Forelimb muscle (tissue), 1 donor: ENCODE measurements at places on chromosomes 2 and 18.

GRCh38 chr2:3450385-3451010 lies 68.8 kb downstream of the ADI1 start:
- no peak for DNase-seq

GRCh38 chr2:159910951-159911350 lies 112.9 kb upstream of the CD302 start:
- no peak for DNase-seq

- no peak for DNase-seq
These were observed 26.2 kb downstream of the CREG2 start for GRCh38 chr2:101361121-101361520.

DNA sequence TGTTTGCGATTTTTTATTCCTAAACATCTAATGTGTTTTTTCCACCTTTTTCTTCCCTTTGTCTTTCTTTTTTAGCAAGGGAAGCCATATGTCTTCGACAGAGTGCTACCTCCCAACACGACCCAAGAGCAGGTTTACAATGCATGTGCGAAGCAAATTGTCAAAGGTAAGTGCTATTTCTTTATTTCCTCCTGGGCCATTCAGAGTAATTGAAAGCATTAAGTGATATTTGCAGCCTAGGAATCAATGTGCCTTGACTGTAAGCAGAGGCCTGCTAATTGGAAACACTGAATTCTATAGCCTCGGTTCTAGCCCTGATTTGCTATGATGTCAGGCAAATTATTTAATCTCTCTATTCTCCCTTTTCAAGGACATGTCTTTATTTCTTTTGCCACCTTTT lies 47.0 kb downstream of the KIF5C start:
- DNase-seq: no peak
